Suppressor macrophage (primary cell): ENCODE measurements at places on chromosomes 2 and 18.
A peak's percentile ranks its signal among the peaks of the same experiment; 100 is the strongest.

DNA sequence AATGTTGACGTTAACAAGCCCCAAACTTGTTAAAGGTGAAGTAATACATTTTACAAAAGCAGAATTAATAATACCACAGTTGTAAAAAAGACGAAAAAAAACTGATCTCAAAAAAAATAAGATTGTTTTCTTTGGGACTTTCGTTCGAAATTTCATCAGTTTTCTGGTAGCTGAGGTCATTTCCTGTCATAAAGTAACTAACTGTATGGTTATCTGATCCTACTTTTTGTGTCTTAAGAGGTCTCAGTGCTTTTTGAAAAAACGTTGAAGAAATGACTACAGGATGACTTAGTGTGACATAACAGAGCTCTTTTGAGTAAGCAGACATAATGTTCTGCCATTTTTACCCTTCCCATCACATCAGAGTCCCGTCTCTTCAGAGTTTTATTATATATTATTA, 79.3 kb downstream of the BIRC6 start:
- no peak for DNase-seq

DNA sequence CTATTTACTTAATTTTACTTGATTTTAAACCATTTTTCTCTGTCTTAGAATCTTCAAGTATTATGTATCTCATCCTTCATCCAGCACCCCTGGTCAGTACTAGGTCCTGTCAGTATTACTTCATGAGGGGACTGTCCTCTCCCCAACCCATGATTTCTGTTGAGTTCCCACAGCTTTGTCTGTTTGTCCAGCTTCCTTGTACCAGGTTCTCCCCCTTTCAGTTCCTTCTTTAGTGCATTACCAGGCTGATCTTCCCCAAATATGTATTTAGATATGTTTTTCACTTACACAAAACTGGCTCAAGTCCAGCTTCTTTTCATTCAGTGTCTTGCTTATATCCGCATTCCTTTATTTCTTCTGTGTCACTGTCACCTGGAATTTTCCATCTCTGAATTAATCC, 13.8 kb upstream of the TTC27 start:
- peak; percentile 54 for DNase-seq

DNA sequence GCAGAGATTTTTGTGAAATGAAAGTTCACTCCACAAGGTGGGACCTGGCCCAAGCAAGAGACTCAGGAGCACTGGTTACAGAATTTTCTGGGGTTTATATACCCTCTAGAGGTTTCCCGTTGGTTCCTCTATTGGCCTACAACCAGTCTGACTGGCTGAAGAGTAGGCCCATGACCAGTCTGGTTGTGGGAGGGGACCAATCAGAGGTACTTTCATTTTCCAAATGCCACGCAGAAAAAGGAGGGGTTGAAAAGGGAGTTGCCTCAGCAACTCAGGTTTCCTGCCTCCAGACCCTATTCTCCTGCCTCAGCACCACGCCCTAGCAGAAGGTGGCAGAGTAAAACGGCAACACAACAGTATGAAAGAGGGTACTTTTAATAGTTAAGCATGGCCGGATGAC, 98.4 kb downstream of the COLEC12 start:
- no peak for DNase-seq

DNA sequence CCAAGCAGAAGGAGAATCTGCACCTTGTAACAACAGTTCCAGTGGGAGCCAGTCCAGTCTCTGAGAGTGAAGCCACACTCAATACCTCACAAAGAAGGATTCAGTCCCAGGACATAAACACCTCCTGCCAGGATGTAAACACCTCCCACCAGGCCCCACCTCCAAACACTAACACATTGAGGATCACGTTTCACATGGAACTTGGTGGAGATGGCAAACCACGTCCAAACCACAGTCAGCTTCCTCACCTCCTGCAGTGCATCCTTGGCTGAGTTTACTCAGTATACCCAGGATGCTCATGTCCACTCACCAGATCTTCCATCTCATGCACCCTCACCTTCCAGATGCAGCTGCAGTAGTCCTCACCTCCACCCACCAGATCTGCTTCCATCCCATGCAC, 37.8 kb upstream of the TMEM18 start:
- DNase-seq, result no peak

DNA sequence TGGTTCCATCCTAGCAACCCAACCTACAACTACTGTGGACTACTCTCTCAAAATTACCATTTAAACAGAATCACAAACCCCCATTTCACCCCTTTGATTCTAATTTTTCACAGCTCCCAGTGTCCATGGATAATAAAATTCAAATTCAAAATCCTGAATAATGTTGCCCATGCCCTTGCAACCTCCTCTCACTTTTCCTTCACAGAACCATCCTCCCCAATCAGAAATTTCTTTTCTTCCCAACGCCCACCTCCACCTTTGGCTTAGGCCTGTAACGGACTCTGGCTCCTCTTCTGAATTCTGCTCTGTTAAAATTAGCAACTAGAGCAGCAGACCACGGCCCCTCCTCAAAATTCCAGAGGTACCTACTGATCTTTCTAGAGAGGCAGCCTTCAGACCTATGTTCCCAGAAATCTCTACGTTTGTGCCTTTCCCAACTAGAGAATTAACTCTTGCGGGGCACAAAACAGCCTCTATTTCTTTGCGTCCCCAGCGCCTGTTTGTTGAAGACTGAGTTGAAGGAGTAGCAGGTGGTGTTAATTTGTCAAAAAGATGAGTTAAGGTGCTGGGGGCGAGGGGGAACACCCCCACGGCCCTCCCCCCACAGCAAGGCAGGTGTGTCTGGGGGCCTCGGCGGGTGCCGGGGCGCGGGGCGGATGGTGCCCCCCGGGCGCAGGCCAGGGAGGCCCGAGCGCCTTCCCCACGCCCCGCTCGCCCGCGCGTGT, 428 bp upstream of the MAP3K20 start:
- peak; percentile 20 for DNase-seq

DNA sequence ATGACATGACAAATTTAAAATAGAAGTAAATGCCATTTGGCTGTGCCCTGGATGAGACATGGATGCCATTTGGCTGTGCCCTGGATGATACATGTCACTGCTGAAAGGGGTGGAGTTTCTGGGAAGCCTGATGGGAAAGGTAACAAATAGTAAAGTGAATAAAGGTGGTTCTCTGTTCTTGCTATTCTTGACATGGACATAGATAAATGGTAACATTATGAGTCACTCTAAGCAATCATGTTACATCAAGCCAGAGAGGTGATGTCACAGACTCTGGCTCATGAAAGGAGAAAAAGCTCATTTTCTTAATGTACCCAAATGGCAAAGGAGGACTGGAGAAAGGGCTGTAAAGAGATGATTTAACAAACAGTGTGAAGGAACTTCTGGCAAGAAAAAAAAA, 86.4 kb downstream of the EML6 start:
- DNase-seq, result no peak

DNA sequence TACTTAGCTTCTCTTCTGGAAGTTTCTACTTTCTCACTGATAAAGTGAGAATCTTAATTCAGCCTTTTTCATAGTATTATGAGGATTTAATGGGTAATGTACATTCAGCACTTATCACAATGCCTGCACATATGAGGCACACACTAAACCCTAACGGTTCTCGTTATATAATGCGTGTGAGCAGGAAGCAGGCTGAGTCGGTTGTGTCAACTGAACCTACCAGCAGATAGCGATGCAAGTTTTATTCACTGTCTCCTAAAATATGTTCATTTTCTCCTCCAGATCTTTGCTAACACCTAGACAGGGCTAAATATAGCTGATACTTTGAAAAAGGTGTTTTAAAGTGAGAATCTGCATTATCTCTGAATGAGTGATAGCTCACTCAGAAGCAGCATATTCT, 201.6 kb downstream of the ALPK2 start:
- DNase-seq, result no peak

- DNase-seq, result no peak
Measured at GRCh38 chr2:214713080-214713830, 96.2 kb downstream of the BARD1 start.

GRCh38 chr2:132873738-132874137, 203.7 kb upstream of the LYPD1 start:
- no peak for DNase-seq

- DNase-seq, result no peak
Measured at GRCh38 chr2:130346741-130347066, 4.0 kb downstream of the IMP4 start.

GRCh38 chr2:28224648-28225472, 167.8 kb upstream of the FOSL2 start:
- no peak for DNase-seq

- DNase-seq, result peak; percentile 74
Measured at GRCh38 chr2:74919827-74920226, 38.6 kb upstream of the POLE4 start.
